Amniotic stem cell (primary cell): ENCODE measurements at places on chromosomes 1 and 21.

- DNase-seq, result no peak
Measured at GRCh38 chr1:182453631-182454030, 3.7 kb downstream of the RGSL1 start.

DNA sequence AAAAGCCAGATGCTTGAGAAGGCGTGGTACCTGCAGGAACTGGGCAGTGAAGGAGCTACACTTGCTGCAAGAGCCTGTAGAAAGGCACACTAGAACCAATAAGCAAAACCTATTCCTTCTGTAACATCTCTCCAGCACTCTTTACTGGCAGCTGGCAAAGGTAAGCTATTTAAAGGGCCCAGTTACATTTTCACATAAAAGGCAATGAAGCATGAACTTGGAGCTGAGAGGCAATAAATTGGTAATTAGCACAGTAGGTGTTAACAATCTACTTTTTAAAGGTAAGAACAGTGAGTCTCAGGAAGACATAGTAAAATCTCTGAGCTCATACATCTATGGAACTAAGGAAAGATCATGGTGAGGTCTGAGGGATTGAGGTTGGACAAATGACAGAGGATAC lies 167.1 kb upstream of the OLFM3 start:
- no peak for DNase-seq

DNA sequence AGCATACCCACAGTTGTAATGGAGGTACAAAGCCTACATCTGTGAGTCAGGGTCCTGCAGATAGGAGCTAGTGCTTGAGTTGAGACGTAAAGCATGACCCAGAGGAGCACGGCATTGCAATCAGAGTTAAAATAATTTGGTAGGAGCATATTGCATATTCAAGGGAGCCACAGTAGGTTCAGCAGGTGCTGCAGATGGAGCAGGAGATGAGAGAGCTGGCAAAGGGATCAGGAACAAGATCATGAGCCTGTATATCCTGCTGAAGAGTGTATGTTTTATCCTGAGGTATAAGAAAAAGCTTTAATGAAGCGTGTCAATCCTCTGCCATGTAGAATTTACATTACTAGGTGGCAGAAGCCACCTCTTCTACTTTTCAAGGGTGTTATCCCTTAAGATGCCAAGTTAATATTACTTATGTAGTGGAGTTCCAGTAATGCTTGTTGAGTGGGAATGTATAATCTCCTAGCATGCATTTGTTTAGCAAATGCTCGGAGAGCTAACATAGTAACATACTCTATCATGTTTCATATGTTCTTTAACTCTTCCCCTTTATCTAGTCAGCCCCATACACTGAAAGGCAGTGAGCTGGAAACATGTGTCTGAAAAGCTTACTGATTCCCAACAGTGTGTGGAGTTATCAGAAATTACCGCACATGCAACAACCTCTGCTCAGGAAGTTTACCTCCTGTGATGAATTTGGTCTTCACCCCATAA lies 300.3 kb downstream of the GRIK1 start:
- DNase-seq, result no peak

GRCh38 chr1:203082571-203083462 lies 3.0 kb downstream of the MYOG start:
- DNase-seq, result no peak

DNA sequence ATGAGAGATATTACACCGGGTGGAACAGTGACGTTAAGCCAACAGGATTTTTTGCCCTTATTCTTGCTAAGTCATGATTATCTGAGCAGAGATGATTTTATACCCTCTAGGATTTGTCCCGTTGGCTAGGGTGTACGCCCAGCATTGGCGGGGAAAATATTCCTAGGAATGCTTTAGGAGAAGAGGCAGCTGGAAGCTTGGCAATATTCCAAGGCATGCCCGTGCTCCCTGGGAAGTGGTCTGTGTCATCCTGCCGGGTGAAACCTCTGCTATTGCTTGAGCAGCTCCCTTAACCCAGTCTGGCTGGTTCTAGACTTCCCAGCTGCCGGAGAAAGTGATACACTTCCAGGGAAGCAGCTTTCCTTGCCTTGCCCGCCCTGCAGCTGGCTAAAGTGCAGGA lies 16.2 kb downstream of the CHRNB2 start:
- DNase-seq, result no peak

DNA sequence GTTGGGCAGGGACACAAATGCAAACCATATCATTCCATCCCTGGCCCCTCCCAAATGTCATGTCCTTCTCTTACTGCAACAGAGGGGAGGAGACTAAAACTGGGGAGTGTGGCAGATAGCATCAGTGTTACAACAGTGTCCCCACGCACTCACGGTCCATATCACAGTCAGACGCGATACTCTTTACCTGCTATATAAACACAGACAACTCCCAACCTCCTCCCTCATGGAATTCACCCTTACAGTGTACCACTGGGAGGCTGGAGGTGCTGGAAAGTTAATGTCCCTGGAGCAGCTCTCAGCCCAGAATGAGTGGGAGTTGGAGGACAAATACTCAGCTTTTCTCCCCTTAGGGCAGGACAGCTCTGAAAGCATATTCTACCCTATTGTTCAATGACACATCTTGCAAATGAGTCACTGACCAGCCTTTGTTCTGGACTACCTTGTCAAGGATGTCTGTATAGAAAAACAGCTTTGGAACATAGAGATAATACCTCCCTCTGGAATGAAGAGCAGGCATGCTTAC lies 445.9 kb downstream of the SETD4 start:
- DNase-seq, result no peak

GRCh38 chr1:248046536-248046935 lies at the start of gene OR2L3:
Gene OR2L3 (plus strand): TSS chr1:248046836. CDS start chr1:248060682, 13,846 bp downstream.
- no peak for DNase-seq

DNA sequence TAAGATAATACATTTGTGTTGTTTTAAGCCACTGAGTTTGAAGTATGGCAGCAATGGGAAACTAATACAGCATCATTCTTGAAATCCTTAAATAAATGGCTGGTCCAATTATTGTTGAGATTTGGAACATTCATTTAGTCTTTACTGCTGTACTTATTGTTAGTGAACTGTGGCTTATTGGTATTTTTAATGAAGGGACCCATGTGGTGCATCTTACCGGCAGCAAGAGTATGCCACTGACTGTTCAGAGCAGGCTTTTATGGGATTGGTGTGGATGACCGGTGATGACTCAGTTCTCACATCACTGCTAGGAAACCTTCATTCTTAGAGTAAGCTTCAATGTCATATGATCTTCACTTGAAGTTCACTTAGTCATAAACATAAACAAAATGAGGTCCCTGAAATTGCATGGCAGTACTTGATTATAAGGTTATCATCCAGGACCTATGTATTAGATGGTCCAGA lies 31.5 kb downstream of the PRKAA2 start:
- peak; percentile 12 for DNase-seq

DNA sequence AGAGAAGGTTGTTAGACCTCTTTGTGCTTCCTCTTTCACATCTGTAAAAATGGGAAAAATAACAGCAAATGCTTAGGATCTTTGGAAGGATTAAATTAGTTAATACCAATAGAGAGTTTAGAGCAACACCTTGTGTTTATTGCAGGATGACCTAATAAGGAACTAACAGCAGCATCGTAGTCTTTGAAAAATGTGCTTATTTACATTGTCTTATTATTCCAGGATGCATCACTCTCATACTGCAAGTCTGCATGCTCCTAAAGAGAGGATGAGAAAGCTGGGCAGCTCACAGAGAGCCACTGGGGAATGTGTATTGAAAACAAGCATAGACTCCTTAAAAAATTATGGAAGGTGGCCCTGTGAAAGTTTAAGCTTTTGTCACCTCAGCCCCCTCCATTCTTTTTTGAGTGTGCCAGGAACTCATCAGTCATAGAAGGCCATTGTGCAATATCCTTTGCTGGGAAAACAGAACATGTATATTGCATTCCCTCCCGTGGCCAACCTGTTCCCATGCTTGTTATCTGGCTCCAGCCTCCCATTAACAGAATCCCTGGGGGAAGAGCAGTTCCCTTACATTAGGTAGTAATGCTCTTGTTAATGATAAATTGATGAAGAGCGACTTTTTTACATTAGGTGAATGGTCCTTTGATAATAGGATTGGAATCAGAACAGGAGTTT lies 180.7 kb downstream of the ZNF326 start:
- no peak for DNase-seq

- DNase-seq, result no peak
Measured at GRCh38 chr21:38774152-38774551, 31.6 kb upstream of the ETS2 start.

GRCh38 chr1:37360011-37360410 lies 114.4 kb upstream of the ZC3H12A start:
- DNase-seq, result no peak

- no peak for DNase-seq
Measured at GRCh38 chr1:222275729-222276465, 272.0 kb downstream of the HHIPL2 start.

- no peak for DNase-seq
Measured at GRCh38 chr1:151519667-151520066, 8.5 kb downstream of the CGN start.

DNA sequence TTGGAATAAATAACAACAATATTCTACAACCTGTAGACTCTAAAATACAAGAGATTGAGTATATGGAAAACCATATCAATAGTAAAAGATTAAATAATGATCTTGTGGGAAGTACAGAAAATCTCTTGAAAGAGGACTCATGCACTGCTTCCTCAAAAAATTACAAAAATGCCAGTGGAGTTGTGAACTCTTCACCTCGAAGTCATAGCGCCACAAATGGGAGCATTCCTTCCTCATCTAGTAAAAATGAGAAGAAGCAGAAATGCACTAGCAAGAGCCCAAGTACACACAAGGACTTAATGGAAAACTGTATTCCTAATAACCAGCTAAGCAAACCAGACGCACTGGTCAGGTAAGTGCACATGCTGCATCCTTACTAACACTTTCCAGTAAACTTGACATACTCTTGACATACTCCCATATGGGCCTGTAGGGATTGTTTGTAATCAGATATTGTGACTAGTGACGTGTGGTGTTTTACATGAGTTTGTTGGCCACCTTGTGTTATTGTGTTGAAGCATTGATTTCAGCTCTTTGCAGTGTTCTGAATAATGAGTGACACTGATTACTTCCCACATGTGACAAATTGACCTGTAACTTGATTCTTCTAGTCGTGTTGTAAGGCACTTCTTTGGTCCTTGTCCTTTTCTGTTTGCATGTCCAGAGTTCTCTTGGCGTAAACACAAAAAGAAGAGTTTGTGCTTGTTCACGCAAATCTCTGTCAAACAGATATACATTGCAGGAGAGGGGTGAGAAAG lies 28.0 kb downstream of the MACO1 start:
- DNase-seq, result no peak

DNA sequence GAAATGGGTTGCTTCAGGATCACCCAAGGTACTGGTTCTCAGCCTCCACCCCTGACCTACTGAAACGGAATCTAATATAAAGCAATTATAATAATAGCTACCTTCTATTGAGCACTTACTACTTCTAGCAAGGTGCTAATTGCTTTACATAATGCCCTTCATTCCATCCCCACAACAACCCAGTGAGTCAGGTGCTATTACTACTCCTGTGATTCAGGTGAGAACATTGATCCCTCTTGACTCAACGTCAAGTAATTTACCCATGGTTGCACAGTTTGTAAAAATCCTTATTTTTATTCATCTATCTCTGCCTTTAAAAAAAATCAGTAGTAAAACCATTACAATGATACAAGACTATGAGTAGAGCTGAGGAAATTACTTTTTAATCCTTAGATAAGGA lies 85.2 kb downstream of the UCHL5 start:
- DNase-seq, result no peak

DNA sequence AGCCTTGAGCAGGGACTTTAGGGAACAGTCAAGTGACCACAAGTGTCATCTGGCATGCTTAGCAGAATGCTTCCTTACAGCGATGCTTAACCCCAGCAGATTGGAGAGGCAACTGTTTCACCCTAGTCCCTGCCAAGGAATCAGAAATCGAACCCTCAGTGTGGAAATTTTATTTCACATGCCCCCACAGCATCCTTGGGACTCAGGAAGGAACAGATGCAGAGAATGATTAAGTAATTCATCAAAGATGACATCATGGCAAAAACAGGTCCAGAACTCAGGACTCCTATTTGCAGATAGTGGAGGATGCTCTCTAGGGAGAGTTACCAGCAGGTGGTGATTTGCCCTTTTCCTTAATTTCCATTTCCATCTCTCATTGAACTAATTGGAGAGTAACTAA lies 333.0 kb upstream of the KAZN start:
- DNase-seq, result no peak

GRCh38 chr21:44000360-44000759 lies 11.7 kb upstream of the TRAPPC10 start:
- no peak for DNase-seq

- no peak for DNase-seq
Measured at GRCh38 chr1:39845569-39846566, 37.4 kb downstream of the TRIT1 start.

- no peak for DNase-seq
Measured at GRCh38 chr1:109906160-109906838, 4.3 kb upstream of the CSF1 start.

- no peak for DNase-seq
Measured at GRCh38 chr1:20442920-20443625, 42.9 kb downstream of the CAMK2N1 start.

DNA sequence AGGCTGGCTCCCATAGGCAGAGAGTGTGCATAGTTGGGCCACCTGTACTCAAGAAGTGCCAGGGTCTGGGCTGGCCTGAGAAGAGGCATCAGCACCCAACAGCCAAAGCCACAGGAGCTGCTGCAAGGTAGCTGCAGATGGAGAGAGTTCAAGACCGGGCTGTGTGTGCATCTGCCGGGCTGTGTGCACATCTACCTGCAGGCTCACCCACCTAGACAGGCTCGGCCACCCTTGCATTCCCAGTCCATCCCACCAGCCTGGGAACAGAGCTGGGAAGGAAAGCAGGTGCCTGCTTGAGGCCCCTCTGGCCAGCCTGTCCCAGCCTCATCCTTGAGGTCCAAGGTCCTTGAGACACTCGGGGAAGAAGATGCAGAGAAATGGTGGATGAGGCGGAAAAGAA lies 194.4 kb upstream of the AJAP1 start:
- DNase-seq, result no peak

DNA sequence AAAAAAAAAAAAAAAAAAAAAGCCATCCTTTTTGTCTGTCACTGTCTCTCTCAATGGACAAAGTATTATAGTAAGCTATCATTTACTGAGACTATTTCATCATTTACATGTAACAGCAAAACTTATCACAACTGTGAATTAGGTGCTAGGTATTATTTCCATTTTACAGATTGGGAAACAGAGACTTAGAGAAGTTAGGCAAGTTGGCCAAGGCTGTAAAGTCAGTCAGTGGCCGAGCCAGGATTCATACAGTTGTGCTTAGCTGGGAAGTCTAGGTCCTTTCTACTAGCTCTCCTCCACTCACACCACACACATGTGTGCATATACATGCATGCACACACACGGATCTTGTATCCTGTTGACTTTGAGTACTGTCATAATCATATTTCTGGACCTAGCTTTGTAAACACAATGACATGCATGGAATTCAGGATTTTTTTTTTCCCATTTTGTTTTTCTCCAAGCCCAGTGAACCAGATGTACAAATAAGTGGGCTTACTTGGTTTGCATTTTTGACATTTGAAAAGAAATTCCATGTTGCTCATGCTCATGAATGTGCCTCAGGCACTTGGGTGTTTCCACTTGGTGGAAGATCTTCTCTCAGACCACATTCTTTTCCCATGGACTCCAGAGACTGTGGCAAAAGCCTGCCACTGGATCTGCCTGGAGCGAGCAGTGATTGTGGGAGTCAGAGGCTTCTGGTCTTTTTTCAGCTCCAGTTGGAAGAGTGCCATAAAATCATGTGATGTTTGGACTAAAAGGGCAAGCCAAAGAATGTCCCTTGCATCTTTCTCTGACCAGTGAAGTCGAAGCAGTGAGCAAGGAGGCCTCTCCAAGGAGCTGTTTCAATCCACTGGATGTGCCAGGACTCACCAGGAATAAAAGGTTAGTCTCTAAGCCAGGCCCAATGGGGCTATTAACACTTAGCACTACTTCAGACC lies 61.7 kb upstream of the DNAJC6 start:
- DNase-seq, result peak; percentile 96

GRCh38 chr1:81590171-81590570 lies 210.6 kb upstream of the ADGRL2 start:
- DNase-seq, result no peak
